ENCODE measurements at places on chromosomes 1 and 21. TPM values are rescaled to one million over a fixed set of nuclear protein-coding genes. Genes with fewer than 3 reads are reported as not detected.

The RNASEL gene
- 7.1 TPM for total RNA-seq

The EPHA2 gene
- 21.7 TPM for total RNA-seq

DNA sequence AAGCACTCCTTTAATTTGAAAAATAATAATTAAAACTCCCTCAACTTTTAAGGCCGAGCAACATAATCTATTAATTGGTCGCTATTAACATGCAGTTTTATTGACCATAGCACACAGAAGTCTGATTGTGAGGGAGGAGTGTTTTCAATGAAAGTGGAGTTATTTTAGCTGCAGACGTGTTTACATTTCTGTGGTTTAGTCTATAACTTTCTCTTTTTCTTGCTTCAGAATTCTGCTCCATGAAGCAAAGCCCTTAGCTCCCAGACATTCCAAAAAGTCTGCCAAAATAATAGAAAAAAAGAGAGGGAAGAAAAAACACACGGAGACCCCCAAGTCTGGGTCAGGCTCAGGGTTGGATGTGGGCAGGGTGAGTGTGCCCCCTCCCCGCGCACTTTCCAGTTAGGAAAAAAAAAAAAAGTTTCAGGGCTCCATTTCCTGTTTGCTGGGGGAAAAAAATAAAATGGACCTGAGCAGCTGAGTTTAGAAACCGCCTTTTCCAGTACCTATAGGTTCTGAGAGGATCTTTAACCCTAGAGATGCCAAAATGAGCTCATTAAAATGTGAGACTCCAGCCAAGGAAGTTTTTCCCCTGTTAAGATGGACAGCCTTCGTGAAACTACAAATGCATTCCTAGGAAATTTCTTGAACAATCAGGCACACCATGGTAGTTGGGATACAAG is 143.7 kb upstream of the ETS2 start:
- H3K4me1 ChIP-seq: peaks cover 4% of the 10 kb centered on the region
- no peaks in the 10 kb centered on the region for H3K36me3 ChIP-seq
- H3K27me3 ChIP-seq: peaks cover 64% of the 10 kb centered on the region

GRCh38 chr1:6110326-6110725 is 64.6 kb downstream of the KCNAB2 start:
- H3K27ac ChIP-seq: no peak overlapping the region
- no peak for DNase-seq
- no peak overlapping the region for H3K4me3 ChIP-seq

DNA sequence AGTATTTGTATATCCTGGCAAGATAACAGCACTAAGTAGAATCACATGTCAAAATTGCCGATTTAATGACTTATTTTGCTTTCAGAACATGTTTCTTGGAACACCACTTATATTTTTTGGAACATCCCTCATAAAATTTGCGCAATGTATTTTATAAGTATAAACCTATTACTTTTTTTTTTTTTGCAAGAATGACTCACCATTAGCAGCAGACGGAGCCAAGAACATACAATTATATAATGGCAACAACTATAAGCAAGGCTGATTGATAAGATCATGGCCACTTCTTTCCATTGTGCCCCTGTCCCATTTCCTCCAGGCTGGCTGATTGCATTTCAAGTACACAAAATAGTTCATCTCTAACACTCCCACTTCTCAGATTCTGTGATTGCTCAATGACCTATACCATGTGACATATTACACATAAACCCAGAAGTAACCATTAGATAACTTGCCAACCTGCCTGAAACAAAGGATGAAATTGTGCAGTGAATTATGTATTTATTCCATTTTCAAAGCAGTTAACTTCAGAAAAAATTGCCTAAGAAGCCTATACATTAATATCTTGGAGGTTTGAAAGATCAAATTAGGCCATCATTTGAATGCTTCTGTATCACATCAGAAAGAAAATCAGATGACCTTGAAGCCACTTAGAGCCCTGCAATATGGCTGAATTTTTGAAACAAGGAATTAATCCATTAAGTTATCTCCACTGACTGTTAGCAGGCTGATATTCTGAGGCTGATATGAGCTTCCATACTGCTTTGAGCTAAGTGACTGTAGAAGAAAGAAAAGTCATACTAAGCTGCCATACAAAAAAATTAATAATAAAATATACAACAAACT is 77.8 kb upstream of the PRMT6 start:
- H3K27ac ChIP-seq: no peak overlapping the region
- DNase-seq: peak; percentile 45

- DNase-seq: no peak
- H3K27ac ChIP-seq: no peak overlapping the region
- peaks cover 27% of the 10 kb centered on the region for H3K36me3 ChIP-seq
- H3K4me1 ChIP-seq: no peaks in the 10 kb centered on the region
- no peaks in the 10 kb centered on the region for H3K27me3 ChIP-seq
Observed at GRCh38 chr21:45997495-45998275, 16.1 kb downstream of the COL6A1 start.

DNA sequence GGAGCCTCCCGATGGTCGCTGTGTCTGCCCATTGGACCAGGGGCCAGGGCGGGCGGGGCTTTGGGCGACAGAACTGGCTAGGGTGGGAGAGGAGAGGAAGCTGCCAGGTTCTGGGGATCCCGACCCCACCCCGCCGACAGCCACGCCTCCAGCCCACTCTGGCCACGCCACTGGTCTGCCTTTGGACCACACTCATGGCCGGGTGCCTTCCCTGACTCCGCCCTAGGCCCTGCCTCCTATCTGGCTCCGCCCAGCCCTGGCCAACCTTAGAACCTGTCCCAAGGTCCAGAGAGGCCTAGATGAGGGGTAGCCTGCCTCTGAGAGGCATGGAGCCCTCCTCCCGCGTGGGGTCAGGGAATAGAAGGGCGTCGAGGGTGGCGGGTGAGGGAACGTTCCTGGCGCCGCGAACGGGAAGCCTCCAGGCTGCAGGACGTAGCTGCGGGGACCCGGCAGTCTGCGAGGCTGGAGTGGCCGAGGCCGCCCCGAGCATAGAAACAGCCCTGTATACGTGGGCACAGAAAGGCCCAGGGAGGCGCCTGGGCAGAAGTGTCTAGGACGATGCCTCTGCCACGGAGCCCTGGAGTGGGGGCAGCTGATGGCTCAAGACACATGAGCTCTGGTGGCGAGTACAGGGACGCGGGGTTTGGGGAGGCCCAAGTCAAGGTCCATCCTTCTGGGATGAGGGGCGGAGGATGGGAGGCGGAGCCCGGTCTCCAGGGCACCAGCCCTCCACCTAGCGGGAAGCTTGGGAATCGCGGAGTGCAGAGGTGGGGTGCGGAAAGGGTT is 11.5 kb upstream of the COL16A1 start:
- DNase-seq: peak; percentile 94
- H3K27me3 ChIP-seq: no peaks in the 10 kb centered on the region
- H3K4me1 ChIP-seq: peaks cover 45% of the 10 kb centered on the region
- H3K27ac ChIP-seq: peak overlapping the region; percentile 93
- H3K4me3 ChIP-seq: peak overlapping the region; percentile 56
